A549 treated with Mapracorat at 1 μM for 4 hours (cell line): ENCODE measurements at places on chromosomes 2 and 18. TPM values are rescaled to one million over a fixed set of nuclear protein-coding genes. Genes with fewer than 3 reads are reported as not detected.

RIT2 gene
- total RNA-seq, result not detected in 5 replicates

STARD6 gene
- not detected in 5 replicates for total RNA-seq

SEMA4F gene
- total RNA-seq, result 9.6 to 15.2 TPM (median 10.2 TPM) in 5 replicates

PHOSPHO2 gene
- total RNA-seq, result 2.0 to 3.6 TPM (median 2.3 TPM) in 5 replicates

B3GNT7 gene
- 1.8 to 2.8 TPM (median 2.4 TPM) in 5 replicates for total RNA-seq

SERPINB13 gene
- not detected in 5 replicates for total RNA-seq

GKN1 gene
- 0.30 to 1.00 TPM (median 0.56 TPM) in 5 replicates for total RNA-seq

NGEF gene
- 14.7 to 20.3 TPM (median 16.9 TPM) in 5 replicates for total RNA-seq

TFCP2L1 gene
- total RNA-seq, result 14.5 to 18.6 TPM (median 17.4 TPM) in 5 replicates

RTTN gene
- total RNA-seq, result 4.0 to 6.0 TPM (median 4.7 TPM) in 5 replicates

NEU4 gene
- 0.10 to 0.42 TPM (median 0.21 TPM) in 5 replicates for total RNA-seq

CFAP53 gene
- total RNA-seq, result 0.11 to 0.31 TPM (median 0.25 TPM) in 5 replicates

DYNC1I2 gene
- total RNA-seq, result 64.3 to 76.7 TPM (median 70.8 TPM) in 5 replicates

CNGA3 gene
- 0.06 TPM in 1 of 5 replicates, not detected in the others for total RNA-seq

DSG3 gene
- 0.03 to 0.04 TPM in 2 of 5 replicates, not detected in the others for total RNA-seq

OTOS gene
- total RNA-seq, result not detected in 5 replicates

CYBRD1 gene
- 25.8 to 34.2 TPM (median 31.4 TPM) in 5 replicates for total RNA-seq

TCF7L1 gene
- 7.8 to 10.4 TPM (median 9.9 TPM) in 5 replicates for total RNA-seq

CGREF1 gene
- total RNA-seq, result 7.3 to 9.0 TPM (median 8.4 TPM) in 5 replicates
